ENCODE measurements at places on chromosomes 16 and 17. TPM values are rescaled to one million over a fixed set of nuclear protein-coding genes. Genes with fewer than 3 reads are reported as not detected.

RBL2 gene
- 21.5 TPM for total RNA-seq

CORO6 gene
- total RNA-seq = 7.0 TPM

TP53TG3D gene
- not detected for total RNA-seq

RSAD1 gene
- total RNA-seq = 19.0 TPM

WSCD1 gene
- not detected for total RNA-seq

CDR2L gene
- 36.9 TPM for total RNA-seq

CFAP97D1 gene
- total RNA-seq = not detected

KSR1 gene
- 4.3 TPM for total RNA-seq

HOXB4 gene
- not detected for total RNA-seq

FBXO39 gene
- total RNA-seq = not detected

TP53TG3B gene
- 0.21 TPM for total RNA-seq

TMEM238L gene
- total RNA-seq = not detected

SPATA2L gene
- total RNA-seq = 6.1 TPM

NACA2 gene
- not detected for total RNA-seq

TEDC2 gene
- 7.8 TPM for total RNA-seq

MYH3 gene
- 0.78 TPM for total RNA-seq

Measured in HFFc6 (cell line).